ENCODE measurements at places on chromosomes 3 and 15.

DNA sequence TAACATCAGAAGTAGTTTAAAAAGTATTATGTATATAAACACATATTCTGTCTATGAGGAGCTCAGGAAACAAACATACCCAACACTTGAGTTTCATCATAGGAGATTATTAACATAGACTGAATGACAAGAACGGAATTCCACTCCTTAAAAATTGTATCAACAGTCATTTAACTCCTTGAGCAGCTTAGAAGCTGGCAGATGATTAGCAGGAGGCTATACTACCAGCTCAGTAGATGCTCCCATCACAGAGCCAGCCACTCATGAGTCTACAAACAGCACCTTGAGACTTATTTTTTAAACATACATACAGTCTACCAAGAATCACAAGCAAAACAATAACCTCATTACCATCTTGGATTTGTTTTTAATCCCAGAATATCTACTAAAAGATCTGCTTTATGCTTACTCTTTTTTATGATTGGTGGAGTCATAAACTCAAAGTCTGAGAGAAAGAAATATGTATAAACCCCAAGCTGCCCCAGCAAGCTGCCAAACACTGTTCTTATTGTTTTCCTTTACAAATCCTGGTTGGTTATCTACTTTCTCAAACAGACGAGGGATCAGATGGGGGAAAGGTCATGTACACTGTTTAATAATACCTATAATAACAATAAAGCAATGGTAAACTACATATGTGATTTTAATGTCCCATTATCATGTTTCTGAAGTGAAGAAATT, 59.5 kb downstream of the CBLB start:
- DNase-seq, result no peak

GRCh38 chr15:92393980-92394308, 263 bp downstream of the ST8SIA2 start:
- no peak for DNase-seq

DNA sequence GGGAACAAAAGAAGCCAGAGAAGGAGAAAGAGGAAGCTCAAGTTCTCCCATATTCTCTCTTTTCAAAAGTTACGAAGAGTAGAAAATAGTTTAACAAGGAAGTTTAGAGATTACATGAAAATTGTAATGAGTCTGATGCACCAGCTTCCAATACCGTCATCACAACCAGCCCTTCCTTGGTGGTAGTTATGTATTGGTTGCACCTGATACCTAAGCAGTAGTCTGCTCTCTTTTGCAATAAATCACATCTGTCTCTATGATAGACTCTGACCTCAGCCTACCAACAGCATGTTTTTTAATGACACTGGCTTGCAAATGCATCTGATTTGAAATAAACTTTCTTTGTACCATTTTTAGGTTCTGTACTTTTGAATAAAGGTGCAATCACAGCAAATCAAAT, 575.8 kb downstream of the FHIT start:
- no peak for DNase-seq

GRCh38 chr15:56537881-56538280, 72.9 kb upstream of the MNS1 start:
- DNase-seq, result peak; percentile 0

- DNase-seq, result no peak
Observed at GRCh38 chr3:152226176-152226575, 42.6 kb upstream of the MBNL1 start.

DNA sequence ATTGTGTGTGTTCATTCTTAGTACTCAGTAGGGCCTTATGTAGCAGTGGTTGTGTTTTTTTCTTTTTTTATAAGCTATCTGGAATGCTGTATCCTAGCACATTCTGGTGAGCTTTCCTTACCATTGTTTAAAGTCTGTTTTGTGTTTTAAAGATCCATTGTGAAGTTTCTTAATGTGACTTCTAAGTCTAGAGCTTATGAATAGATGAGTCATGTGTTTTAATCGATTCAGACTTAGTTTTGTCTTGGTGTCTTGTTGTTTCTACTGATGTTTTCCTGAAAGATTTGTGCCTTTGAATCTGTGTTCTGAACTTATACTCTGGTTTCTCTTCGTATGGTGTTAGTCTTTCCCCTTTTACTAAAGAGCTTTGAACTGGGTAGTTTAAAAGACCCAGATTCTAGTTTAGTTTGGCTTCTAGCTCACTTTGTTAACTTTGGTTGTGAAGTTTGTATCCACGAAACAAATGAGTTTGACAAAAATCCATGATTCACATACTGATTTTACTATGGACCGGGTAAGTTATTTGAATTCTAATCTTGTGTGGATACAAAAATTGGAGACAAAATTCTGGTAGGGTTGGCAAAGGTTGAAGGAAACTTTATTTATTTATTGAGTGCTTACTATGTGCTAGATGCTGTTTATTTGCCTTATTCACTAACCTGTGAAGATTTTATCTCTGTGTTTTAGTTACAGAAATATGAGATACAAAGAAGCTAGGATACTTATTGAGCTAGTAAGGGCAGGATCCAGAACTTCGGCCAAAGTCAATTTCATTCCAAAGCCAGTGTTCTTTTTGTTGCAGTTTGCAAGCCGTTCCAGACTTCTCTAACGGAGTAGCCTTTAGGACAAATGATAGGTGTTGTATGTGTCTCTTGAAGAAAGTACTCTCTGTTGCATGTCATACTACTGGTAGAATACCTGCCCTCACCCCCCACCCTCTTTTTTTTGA, 24.8 kb downstream of the AKAP13 start:
- DNase-seq, result no peak

Measured in activated T-cell treated with anti-CD3 and anti-CD28 coated beads for 4 hours (primary cell).